Motor neuron (in vitro differentiated cells): ENCODE measurements at places on chromosomes 3 and 15.

DNA sequence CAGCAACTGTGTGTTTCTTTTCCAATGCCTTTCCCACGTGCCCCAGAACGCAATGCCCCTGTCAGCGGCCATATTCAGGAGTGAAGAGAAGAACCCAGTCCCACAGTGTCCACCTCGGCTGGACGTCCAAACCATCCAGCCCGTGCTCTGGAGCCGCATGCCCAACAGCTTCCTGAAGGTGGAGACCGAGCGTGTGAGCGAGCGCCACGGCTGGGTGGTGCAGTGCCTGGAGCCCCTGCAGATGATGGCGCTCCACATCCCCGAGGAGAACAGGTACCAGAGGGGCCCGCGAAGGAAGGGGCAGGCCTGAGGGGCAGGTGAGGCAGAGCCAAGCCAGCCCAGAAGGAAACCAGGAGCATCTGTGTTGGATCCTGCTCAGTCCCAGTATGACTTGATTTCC, 308.1 kb upstream of the CHRM5 start:
- no peak for ATAC-seq

GRCh38 chr15:70400766-70401541, 303.2 kb upstream of the TLE3 start:
- ATAC-seq, result no peak

DNA sequence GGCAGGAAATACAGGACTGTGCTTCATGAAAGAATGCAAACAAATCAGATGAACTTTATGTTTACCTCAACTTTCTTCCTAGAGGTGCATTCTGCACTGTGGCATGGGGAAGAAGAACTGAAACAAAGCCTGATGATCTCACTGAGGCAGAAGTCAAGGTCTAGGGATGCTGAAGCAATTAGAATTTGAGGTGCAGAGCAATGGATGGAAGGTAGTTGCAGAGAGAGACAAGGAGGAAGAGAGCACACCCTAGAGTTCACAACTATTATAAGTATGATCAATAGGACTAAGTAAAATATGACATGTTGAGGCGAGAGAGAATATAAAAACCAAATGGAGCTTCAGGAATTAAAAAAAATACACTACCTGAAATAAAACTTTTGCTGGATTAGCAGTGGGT, 420.1 kb downstream of the EDEM1 start:
- ATAC-seq, result no peak

DNA sequence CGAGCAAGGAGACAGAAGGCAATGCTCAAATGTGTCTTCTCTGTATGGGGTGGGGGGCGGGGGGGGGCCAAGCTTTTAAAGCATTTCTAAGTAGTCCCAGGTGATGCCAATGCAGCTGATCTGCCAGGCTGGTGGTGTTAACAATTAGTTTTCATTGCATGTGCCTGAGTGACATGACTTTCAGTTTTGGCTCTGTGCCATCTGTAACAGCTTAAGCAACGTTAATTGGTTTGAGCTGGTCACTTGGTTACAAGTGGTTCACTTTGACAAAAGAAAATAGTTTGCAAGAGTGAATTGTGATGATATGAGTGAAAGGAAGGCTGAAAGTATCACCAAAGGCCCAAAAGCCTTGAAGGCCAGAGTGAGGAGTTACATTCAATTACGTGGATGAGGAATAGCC, 26.4 kb upstream of the LRIG1 start:
- ATAC-seq, result no peak

DNA sequence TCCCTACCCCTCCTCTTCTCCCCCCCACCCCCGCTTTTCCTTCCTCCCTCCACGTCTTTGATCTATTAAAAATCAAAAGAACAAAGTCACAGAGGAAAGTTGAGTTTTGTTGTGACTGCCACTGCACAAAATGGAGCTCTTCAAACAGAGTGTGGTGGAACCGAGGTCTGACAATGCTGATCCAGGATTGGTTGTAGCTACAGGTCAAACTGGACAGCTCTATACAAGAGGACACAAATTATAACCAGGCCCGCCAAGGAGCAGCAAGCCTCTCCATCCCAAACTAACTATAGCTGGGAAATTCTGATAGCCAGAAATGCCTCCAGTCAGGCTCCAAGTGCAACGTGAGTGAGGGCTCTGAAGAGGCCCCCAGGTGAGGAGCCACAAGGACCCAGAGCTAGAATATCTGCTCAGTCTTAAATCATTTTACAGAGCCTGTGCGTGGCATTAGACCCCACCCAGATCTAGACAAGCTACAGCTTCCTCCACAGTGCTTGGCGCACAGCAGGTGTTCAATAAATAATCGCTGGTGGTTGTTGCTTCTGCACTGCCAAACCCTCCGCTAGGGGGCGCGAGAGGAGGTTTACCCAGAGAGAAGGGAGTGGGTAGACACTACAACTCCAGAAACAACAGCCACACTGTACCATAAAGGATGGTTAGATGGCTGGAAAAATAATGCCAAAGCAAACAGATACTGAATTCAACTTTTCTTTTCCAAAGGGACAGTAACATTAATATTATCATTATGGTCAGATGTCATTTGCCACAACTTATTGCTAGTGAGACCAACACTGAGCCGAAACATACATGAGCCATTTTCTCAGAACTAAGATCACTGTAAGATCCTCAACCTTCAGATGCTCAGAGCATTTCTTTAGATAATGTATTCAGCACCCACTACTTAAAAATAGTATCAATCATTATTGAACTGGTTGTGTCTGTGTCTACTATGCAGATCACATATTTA, 44.6 kb downstream of the ZIC4 start:
- ATAC-seq, result no peak

GRCh38 chr3:48960841-48961413, 29.1 kb upstream of the P4HTM start:
- ATAC-seq, result no peak
